ENCODE measurements at places on chromosomes 1 and 21.

DNA sequence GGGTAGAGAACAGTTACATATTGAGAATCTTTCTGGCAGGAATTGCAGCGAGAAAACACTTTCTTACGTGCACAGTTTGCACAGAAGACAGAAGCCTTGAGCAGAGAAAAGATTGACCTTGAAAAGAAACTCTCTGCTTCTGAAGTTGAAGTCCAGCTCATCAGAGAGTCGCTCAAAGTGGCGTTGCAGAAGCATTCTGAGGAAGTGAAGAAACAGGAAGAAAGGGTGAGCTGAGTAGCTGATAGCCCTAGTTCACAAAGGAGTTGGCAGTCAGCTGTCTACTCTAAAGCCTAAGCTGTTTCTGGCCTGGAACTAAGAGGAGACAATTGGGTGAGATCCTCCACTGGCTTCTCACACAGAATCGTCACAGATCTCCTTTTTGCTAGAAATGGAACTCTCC lies 20.3 kb upstream of the SH3BGRL3 start:
- no peak for DNase-seq

DNA sequence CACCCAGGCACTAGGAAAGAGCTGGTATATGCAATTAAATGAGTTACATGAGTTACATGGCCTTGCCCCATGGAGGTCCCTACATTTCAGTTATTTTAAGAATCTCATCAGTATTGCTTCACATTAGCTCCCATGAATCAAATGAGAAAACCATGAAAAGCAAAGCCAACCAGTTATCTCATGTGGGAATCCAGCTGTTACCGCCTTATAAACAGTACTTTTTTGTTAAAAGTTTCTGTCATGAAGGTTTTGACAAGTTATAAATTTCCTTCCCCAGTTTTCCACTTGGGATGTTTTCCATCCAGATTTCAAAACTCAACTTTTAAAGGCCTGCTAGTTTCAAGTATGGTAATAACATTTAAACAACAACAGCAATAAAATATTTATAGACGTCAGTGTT lies 544.8 kb downstream of the NUF2 start:
- no peak for DNase-seq

DNA sequence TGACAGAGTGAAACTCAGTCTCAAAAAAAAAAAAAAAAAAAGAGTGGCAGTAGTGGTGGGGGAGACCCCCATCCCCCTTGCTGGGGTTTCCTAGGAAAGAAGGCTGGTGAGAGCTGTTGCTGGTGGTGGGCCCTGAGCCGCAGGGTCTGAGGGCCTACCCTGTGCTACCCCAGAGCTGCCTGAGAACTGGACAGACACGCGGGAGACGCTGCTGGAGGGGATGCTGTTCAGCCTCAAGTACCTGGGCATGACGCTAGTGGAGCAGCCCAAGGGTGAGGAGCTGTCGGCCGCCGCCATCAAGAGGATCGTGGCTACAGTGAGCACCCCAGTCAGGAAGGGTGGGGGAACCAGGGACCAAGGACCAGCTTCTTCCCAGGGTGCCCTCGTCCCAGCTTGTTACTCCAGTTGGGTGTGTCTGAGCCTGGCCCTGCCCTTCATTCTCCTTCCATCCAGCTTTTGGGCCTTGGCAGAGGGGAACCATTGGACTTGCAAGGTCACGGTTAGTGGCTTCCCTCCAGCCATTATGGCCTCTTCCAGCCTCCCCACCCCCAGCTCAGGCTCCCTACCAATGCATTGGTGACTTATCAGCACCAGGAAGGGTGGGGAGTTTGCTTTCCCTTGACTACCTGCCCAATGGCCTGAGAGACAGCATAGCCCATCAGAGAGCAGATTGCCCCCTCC lies 10.5 kb downstream of the LDLRAP1 start:
- no peak for DNase-seq

DNA sequence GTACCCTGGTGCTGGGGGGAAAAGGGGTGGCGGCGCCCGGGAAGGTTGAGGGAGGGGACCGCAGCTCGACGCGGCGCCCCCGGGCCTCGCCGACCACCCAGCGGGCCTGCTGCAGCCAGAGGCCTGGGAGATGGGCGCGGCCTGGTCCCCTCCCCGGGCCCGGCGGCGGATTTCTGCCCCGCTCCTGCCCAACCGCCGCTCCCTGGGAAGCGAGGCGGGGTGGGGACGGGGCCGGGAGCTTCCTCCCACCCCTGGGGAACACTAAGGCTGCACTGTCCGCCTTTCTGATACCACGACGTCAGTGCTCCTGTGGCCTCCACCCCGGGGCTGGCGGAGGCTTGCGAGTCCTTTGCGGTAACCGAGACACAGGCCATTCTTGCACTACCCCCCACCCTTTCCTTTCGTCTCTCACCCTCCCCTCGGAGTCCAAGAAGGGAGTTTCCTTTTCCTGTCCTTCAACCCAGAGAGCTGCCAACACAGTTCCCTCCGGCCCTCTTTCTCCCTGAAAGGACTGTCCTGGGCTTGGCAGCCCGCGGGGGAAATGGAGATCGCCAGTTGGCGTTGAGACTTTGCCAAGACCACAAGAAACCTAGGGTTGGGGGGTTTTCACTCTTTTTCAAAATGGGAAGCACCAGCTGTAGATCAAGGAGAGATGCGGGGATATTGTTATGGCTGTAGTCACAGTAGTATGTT lies 742 bp downstream of the SH3GLB1 start:
- peak; percentile 8 for DNase-seq

DNA sequence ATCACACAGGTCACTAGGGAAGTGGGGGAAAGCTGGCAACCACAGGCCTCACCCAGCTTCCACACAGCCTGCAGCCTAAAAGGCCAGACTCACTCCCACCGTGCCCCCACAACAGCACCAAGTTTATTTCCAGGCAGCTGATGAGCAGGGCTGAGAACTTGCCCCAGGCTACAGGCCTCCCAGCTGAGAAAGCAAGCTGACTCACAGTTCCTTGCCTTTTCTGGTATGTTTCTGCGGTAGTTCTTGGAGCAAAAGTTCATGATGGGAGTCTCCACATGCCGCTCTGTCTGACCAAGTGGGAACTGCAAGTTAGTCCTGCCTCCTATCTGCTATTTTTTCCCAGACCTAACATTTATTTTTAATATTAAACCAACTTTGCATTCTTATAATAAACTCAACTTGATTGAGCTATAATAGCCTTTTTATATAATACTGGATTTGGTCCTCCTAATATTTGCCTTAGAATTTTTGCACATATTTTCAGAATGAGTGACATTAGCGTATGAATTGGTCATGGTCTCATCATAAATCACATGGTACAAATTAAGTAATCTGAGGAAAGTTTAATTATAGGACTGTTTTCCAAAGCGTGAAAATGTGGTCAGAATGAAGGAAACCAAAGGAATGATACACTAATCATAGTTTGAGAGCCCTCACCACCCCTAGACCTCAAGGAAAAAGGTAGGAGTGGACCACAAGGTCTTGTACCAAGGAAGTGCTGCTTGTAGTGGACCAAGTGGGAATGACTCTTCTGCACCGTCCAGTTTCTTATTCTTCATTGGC lies 30.7 kb downstream of the RPAP2 start:
- no peak for DNase-seq

- no peak for DNase-seq
Observed at GRCh38 chr1:240843798-240844197, 231.8 kb upstream of the GREM2 start.

GRCh38 chr1:77300566-77300965 lies 18.7 kb downstream of the AK5 start:
- no peak for DNase-seq

DNA sequence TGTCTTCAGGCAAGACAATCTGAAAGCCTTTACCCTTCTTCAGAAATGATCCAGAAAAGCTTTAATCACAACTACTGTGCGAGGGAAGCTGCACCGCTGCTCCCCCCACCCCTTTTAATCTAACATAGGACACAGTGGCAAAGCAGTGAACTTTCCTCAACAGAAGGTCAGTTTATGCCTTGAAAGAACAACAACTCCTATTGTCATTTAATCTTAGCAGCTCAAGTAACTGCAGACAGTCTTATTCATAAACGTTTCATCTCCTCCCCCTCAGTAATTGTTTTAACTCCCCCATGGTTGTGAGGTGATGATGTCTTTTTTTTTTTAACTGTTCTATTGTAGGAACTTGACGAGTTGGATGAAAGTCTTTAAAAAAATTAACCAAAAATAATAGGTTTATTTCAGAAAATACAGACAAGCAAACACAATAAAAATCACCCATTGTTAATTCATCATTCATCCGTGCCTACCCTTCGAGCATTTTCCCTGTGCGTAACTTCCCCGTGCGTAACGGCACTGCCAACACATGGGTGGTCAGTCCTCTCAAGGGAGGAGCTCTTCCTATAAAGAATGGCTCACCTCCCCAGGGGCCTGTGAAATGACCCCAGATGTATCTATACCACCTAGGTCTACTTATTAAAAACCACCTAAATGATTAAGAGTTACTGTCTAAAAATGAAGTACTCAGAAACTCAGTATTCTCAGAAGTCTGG lies 3.3 kb upstream of the ADAR start:
- DNase-seq, result no peak

GRCh38 chr1:244917073-244917670 lies 52.8 kb upstream of the HNRNPU start:
- DNase-seq, result no peak

GRCh38 chr1:8651236-8651890 lies 166.1 kb downstream of the RERE start:
- no peak for DNase-seq

- DNase-seq, result no peak
Observed at GRCh38 chr1:149977345-149977744, 33.2 kb downstream of the OTUD7B start.

- DNase-seq, result no peak
Observed at GRCh38 chr1:83033682-83034081, 965.2 kb downstream of the TTLL7 start.
